ENCODE measurements at places on chromosomes 2 and 18. TPM values are rescaled to one million over a fixed set of nuclear protein-coding genes. Genes with fewer than 3 reads are reported as not detected.

SYT4 gene
- total RNA-seq, result 9.7 TPM

KDSR gene
- 43.5 TPM for total RNA-seq

B3GNT2 gene
- total RNA-seq, result 40.8 TPM

LBX2 gene
- 0.55 TPM for total RNA-seq

DNA sequence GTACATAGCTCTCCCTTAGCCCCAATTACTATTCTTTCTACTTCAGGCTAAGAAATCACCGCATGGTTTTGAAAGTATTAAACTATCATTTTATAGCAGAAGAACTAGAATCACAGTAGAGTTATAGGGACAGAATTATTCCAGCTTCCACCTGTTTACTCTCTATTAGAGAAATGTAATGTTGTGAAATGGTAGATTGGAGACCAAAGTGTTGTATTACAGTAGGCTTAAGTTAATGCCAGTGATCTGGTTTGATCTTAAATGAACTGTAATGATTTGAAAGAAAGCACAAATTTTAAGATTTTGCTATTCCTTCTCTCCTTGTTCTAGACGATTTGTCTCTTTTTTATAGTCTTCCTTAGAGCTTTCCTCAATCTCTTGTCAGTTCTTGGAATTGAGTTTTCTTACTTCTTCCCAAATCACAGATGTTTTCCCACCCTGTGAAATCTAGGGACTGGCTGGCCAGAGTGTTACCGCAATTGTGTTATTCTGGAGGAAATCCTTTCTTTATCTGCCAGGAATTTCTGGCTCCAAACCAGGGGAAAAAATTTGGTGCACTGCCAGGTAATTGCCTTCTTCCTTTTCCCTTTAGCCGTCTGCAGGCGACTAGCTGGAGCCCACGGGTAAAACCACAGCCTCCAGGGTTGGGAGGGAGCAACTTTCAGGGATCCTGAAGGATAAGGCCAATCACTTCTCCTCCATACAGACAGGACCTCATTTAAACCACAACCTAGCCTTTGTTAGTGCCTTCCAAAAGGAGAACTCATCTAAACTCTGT is 51.7 kb downstream of the NOP58 start:
- no peak for DNase-seq

DNA sequence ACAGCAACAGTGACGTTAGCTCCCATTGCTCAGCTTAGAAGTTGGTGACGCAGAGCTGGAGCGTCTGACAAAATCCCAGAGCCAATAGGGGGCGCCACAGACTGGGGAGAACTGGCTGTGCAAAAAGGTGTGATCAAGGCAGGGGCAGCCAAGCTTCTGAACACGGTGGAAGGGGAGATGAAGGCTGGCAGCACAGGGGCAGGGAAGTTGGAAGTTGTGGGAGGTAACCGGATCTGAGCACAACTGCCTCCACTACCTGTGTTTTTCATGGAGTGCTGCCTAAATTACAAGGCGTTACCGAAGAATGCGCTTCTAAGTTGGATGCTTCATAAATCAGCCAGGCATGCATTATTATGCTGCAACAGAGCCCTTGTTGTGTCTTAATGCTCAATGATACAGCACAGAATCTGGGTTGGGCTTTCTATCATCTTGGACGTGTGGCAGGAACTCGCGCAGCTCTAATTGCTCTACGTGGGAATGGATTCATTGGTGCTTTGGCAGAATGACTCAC is 370.0 kb downstream of the SLC4A3 start:
- DNase-seq, result peak; percentile 27

DNA sequence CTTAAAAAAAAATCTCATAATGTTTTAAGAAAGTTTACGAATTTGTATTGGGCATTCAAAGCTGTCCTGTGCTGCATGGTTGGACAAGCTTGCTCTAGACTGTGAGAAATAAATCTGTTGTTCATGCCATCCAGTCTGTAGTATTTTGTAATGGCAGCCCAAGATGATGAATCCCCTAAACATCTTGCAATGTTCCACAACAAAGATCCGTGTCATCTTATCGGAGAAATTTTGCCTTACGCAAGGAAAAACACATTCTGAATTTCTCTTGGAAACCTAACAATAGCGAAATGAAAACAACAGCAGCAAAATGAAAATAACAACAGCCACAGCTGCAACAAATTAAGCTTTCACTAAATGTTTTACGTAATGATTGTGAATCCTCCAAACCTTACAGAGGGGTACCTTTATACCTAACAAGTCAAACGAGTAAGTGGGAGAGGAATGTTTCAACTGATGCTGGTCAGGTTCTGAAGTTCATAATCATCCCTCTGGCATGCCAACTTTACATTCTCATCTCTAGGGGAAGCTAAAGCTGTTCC is 76.1 kb upstream of the RNU4ATAC start:
- DNase-seq, result no peak

- no peak for DNase-seq
Observed at GRCh38 chr2:15897431-15898098, 42.8 kb upstream of the MYCN start.

DNA sequence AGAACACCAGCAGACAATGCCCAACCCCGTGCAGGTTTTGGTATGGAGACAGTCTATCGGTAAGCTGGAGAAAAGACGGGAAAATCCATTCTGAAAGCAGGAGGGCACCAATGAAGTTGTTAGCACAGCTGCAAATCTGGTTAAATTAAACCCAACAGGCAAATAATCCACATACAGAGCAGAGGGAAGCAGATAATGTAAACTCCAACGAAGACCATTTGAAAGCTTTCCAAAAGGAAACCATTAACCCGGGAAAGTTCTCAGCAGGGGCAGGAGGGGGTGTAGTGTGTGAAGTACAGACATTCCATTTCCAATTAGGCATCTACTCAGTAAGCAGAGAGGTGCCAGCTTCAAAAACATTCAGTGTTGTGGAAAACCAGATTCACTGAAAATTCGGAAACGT is 10.3 kb downstream of the EDAR start:
- no peak for DNase-seq

DNA sequence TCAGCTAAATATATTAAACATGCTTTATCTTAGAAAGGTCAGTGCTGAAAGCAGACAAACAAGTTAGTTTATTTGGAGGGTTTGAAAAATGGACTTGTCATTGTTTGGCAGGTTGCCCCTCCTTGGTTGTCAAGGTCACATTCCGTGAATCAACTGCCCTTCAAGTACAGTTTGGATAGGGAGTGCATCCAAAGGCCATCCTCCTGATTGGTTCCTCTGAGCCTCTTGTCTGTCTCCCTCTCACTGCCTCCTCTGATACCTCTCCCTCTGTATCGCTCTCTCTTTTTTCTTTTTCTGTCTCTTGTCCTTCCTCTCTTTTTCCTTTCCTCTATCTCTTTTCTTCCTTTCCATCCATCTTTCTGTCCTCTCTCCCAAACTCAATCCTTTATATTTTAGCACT is 5.4 kb downstream of the ITGAV start:
- no peak for DNase-seq

- no peak for DNase-seq
Observed at GRCh38 chr2:226995625-226996041, 159.8 kb downstream of the RHBDD1 start.

GRCh38 chr18:9615280-9615797 is 980 bp upstream of the PPP4R1 start:
- DNase-seq, result no peak

DNA sequence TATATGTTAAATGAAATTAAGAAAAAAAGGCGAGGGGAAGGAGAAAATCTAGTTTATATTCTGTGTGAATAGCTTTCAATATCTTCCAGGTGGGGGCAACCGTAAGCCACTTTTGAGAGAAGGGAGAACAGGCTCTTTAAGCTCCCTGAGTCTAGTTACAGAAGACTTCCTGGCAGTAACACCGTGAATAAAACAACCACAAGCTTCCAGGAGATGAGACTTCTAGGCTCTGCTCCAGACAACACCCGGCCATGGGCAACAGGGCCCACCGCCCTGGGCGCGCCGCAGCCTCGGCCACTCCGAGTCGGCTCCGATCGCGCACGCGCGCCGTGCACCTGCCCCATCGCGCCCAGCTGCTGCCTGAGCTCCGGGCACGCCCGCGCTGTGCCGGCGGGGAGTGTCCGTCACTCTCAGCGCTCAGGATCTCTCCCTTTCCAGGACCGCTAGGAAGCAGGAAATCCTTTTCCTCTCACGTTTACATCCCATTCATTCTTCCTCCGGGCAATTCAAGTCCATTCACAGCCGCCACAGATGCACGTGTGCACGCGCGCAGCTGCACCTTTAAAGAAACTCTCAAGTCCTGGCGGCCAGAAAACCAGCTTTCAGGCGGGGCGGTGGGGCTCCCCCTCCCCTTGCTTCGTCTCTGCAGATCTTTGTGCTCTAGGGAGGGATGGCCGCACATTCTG is 19.4 kb upstream of the PAX3 start:
- DNase-seq, result peak; percentile 89

DNA sequence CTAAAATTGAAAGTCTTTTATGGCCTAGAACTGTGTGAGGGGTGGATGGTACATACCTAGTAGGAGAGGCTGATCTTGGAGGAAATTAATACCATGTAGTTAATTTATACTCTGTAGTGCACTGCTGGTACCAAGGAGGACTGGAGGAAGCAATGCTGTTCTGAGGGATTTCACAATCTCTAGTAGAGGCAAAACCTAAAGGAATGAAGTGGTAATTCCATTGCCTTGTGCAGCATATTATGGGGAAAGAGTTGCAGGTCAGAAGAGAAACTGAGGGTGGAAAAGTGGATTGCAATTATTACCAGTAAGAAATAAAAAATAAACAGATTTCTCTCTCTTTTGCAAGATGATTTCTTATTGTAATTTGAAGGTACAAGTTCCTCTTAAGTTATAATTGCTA is 2.2 kb downstream of the ABI2 start:
- no peak for DNase-seq

DNA sequence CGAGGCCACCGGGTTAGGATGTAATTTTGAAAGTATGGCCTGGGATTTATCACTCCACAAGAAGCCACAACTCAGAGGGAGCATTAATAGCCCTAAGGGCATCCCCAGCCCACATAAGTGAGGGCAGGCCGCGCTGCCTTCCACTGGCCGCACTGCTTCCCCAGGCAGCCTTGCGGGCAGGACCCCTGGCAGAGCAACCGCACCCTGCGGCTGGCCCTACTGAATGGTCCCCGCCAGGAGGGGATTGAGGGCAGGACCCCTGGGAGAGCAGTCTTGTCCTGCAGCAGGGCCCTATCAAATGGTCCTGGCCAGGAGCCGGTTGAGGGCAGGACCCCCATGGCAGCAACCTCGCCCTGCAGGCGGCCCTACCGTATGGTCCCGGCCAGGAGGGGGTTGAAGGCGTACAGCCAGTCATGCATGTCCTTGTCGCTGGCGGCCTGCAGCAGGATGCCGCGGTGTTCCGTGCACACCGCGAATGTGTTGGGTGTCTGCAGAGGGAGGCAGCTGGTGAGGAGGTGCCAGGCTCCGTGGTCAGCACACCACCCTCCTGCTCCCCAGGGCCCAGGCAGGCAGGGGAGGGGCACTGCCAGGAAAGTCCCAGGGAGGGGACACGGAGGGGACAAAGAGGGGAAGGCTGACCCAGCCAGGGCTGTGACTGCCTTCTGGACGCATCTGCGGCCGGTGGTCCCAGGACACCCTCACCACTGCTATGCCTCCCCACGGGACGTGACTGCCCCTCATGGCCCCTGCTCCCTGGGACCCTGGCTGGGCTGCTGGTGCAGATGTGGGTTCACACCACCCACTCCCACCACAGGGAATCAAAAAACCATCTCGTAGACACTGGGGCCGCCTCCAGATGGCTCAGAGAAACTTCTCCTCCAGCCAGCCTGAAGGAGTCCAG is 26.3 kb downstream of the AQP12A start:
- no peak for DNase-seq

DNA sequence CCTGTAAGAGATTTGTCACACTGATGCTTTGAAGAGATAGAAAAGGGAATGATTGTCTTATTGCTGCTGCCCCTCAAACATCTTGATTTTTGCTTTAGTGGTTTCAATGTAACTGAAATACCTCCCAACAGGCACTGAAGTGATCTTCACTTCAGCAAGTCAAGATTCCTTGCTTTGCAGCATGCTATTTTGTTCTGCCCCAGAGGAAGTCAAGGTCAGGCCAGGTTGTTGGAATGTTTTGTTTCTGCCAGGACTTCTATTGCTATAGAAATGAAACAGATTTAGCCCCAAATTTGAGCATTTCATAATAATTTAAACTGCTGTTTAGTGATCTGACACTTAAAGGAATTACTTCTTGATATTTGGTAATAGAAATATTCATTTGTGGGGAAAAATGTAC is 277.6 kb downstream of the ZNF804A start:
- DNase-seq, result no peak

- no peak for DNase-seq
Observed at GRCh38 chr2:101843048-101843447, 145.5 kb downstream of the MAP4K4 start.

- DNase-seq, result no peak
Observed at GRCh38 chr2:120815292-120815691, 79.6 kb downstream of the GLI2 start.
